Stimulated activated CD8-positive, alpha-beta memory T cell treated with anti-CD3 and anti-CD28 coated beads, Interleukin-2, amount 100 ng/mL, for 1 hour (primary cell): ENCODE measurements at places on chromosomes 11 and 22.

DNA sequence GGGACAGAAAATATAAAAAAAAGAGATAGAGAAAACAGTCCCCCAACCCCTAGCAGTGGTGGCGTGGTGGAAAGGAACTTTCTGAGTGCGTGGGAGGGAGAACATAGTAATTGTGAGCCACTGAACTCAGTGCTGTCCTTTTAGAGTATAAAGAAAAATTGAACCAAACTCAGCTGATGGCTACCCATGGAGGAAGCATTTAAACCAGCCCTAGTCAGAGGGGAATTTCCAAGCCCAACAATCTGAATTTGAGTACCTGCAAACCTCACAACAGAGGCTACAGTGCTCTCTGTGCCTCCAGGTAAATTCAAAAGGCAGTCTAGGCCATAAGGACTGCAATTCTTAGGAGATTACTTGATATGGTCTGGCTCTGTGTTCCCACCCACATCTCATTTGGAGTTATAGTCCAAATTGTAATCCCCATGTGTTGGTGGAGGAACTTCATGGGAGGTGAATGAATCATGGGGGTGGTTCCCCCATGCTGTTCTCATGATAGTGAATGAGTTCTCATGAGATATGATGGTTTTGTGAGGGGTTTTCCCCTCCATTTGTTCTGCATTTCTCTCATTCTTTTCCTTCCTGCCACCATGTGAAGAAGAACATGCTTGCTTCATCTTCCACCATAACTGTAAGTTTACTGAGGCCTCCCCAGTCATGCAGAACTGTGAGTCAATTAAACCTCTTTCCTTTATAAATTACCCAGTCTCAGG is 687.8 kb downstream of the FAM181B start:
- DNase-seq = no peak

GRCh38 chr11:64268893-64269539 is 15.4 kb downstream of the BAD start:
- DNase-seq = no peak

- no peak for DNase-seq
These were observed 47.8 kb upstream of the ALX4 start for GRCh38 chr11:44357711-44358110.

- no peak for DNase-seq
These were observed 660.3 kb downstream of the TBC1D22A start for GRCh38 chr22:47422736-47423135.

GRCh38 chr22:44616882-44617655 is 84.9 kb upstream of the PRR5 start:
- no peak for DNase-seq

DNA sequence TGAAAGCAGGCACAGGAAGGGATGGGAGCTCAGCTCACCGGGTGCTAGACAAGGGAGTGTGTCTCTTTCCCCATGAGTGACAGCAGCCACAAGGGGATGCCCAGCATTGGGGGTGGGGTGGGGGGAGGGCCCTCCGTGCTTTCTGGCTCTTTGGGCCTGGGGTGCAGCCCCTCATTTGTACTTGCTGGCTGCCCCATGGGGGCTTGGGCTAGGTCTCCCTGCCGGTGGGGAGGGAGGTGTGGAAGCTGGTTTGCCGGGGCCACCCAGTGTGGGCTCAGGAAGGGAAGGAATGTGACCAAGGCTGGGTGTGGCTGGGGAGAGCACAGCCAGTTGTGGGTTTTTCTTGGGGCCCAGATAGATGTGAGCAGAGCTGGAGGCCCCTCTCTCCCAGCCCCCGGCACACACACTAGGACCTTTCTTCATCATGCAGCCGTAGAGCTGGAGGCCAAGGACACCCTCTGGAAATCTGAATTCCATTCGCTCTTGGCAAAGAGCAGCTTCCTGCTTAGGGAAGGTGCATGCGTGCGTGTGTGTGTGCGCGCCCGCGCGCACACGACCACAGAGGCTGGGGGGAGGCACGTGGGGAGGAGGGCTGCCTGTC is 25.8 kb downstream of the KCNQ1OT1 start:
- DNase-seq = no peak

DNA sequence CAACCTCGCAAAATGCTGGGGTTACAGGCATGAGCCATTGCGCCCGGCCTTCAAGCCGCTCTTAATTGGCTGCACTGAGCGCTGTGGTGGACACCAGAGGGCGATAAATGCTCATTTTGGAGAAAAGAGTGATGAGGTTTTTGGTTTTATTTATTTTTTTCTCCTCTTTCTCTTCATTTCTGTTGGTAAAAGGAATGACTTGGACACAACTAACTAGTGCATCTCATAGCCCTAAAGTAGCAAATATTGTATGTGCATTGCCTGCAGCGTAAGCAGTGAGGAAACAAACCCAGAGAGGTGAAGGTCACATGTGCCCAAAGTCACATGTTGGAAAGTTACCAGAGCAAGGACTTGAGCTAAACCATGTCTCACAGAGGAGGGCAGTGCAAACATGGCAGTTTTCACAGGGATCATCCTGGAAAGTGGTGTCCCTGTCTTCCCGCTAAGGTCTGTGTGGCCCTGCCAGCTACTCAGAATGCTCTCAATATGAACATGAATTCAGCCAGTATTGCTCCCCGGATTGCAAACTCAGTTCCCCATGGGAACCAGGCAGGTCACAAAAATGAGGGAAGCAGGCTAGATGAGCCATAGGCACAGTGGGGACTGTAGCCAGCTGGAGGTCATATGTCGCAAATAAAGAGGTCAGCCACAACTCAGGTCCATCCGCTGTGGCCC is 8.6 kb upstream of the CD82 start:
- DNase-seq = no peak

DNA sequence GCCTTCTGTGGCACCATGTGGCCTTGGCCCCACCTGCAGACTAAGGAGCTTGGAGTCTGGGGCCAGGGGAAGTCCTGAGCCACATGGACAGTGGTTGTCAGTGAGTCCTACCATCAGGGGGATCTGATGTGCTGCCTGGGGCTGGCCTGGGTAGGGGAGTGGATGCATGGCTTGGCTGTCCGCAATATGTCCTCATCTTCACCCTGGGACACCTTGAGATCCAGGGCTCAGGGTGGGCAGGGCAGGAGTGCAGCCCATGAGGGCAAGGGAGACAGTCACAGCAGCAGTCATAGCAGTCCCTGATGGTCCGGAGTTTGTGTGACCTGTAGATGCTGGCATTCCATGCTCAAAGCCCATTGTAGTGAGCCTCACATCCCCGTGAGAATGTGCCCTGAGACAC is 256.8 kb upstream of the B3GAT1 start:
- DNase-seq = no peak

GRCh38 chr11:64032050-64032449 is 3.7 kb upstream of the FLRT1 start:
- no peak for DNase-seq
